Activated CD4-positive, alpha-beta memory T cell treated with anti-CD3 and anti-CD28 coated beads for 36 hours (primary cell): ENCODE measurements at places on chromosomes 1 and 21. TPM values are rescaled to one million over a fixed set of nuclear protein-coding genes. Genes with fewer than 3 reads are reported as not detected.
A peak's percentile ranks its signal among the peaks of the same experiment; 100 is the strongest.

The TMEM200B gene
- total RNA-seq, result 2.1 TPM

The AVPR1B gene
- total RNA-seq, result not detected

- H3K27me3 ChIP-seq, result no peaks in the 10 kb centered on the region
- H3K36me3 ChIP-seq, result peaks cover 9% of the 10 kb centered on the region
- peak overlapping the region; percentile 77 for H3K4me3 ChIP-seq
Observed at GRCh38 chr1:1677718-1678580, 14.6 kb downstream of the SLC35E2B start.

GRCh38 chr1:91754348-91754747, 131.6 kb downstream of the TGFBR3 start:
- H3K4me3 ChIP-seq, result peak overlapping the region; percentile 2
- peaks cover 15% of the 10 kb centered on the region for H3K36me3 ChIP-seq
- H3K27ac ChIP-seq, result peak overlapping the region; percentile 67
- H3K4me1 ChIP-seq, result peaks cover 38% of the 10 kb centered on the region
- peaks cover 1% of the 10 kb centered on the region for H3K27me3 ChIP-seq

DNA sequence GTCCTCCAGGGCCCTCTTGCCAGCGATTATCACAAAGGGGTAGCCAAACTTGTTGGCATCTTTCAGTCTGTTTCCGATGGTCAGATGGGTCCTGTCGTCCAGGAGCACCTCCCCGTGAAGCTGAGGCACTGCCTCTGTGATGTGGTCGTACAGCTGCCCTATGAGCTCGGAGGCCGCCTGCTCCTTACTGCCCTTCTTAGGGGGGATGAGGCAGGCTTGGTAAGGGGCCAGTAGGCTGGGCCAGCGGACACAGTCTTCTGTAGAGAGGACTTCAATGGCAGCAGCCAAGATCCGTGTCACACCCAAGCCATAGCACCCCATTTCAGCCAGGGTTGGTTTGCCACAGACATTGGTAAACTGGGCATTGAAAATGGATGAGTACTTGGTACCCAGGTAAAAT, 6.5 kb downstream of the PARS2 start:
- H3K27me3 ChIP-seq, result no peaks in the 10 kb centered on the region
- no peak overlapping the region for H3K27ac ChIP-seq
- peaks cover 6% of the 10 kb centered on the region for H3K36me3 ChIP-seq
- H3K4me3 ChIP-seq, result no peak overlapping the region
- H3K4me1 ChIP-seq, result peaks cover under 1% of the 10 kb centered on the region

GRCh38 chr1:79133774-79134364, 127.3 kb upstream of the ADGRL4 start:
- no peaks in the 10 kb centered on the region for H3K27me3 ChIP-seq
- H3K4me3 ChIP-seq, result no peak overlapping the region
- no peaks in the 10 kb centered on the region for H3K4me1 ChIP-seq
- no peak overlapping the region for H3K27ac ChIP-seq
